NCI-H187 (cell line): ENCODE measurements at places on chromosomes 2 and 18.

- no peak for DNase-seq
Observed at GRCh38 chr2:24024018-24024417, 14.1 kb downstream of the MFSD2B start.

GRCh38 chr2:46858702-46859090 lies 56.9 kb downstream of the MCFD2 start:
- no peak for DNase-seq

- DNase-seq, result no peak
Observed at GRCh38 chr18:65620076-65620696, 130.6 kb upstream of the CDH7 start.

GRCh38 chr18:13619505-13620205 lies 106.7 kb downstream of the FAM210A start:
- DNase-seq, result no peak

DNA sequence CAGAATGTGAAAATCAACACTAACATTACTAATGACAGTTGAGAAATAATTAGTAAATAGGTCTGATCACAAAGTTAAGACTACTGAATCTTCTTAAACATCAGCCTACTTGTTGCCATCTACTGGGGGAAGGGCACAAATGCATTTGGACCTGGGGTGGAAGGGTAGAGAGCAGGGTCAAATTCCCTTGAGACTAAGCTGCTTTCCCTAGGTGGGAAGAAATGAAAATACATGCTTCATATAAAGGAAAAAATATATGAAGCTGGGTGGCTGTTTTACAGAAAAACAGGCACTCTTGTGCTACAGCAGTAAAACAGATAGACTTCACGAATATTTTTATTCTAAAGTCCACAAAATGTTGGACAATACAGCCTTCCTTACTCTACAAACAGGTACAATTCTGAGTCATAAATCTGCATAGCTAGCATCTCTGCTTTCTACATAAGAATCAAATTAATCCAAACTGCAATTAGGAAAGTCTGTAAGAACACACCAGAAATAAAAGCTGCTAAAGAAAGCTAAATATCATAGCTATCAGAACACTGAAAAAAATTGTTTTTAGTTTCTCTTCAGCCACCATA lies 10.9 kb downstream of the TRIP12 start:
- no peak for DNase-seq

GRCh38 chr2:78309460-78309859 lies 716.0 kb upstream of the REG3G start:
- no peak for DNase-seq

GRCh38 chr2:207248702-207249377 lies 83.1 kb upstream of the KLF7 start:
- DNase-seq, result no peak

DNA sequence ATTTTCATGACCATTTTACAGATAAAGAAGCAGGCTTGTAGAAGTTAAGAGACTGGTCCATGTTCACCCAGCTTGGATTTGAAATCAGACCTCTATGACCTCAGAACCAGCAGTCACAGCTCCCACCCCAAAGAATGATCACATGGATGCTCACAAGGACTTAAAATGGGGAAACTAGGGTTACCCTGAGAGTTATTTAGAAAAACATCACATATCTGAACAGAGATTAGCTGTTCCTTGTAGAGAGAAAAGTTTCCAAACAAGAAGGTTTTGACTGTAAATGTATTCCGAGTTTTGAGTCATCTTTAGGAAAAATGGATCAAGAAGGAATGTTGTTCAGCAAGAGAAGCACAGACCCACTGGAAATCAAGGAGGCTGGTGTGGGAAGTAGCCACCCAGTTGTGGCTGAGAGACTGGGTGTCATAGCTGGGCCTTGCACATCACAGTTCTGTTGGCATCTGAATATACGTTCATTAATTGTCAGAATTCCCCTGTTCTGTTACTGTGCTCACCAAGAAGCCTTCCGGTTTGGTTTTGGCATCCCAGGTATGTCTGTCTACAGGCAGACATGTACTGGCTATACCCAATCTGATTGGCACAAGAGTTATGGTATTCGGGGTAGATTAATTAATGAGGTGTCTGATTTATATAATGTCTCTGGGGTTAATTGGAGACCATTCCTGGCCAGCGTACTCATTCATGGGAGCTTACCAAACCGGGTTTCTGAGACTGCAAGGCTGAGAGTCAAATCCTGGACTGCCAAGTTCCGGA lies 371.8 kb upstream of the SLC14A2 start:
- DNase-seq, result no peak

- DNase-seq, result no peak
Observed at GRCh38 chr2:139260052-139260430, 479.9 kb upstream of the NXPH2 start.

DNA sequence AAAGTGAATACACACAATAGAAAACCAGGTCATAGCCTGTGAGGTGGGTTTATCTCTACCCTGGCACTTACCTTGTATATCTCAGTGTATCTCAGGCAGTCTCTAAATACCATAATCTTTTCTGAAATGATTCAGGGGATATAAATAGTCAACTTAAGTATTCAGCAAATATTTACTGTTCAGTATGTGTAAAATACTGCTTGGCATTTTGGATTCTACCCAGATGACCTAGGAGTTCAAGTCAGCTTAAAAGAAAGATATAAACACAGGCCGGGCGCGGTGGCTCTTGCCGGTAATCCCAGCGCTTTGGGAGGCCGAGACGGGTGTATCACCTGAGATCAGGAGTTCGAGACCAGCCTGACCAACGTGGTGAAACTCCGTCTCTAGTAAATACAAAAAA lies 23.8 kb downstream of the GRHL1 start:
- no peak for DNase-seq
